Choroid plexus epithelial cell (primary cell): ENCODE measurements at places on chromosomes 2 and 18.

GRCh38 chr18:59915606-59916005, 15.8 kb downstream of the PMAIP1 start:
- no peak for DNase-seq

DNA sequence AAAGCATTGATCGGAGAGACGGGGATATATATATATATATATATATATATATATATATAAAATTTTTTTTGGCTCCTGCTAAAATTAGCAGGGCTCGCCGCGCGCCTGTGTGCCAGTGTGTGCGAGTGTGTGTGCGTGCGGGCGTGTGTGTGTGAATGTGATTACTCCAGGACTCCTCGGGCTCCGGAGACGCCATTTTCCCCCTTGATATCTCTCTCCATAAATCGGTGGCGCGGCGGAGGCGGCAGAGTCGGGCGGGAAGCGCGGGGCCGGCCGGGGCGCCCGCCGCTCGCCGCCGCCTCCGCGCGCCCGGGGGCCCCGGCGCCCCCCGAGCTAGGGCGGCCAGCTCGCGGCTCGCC, 795 bp upstream of the SETBP1 start:
- DNase-seq: peak; percentile 47

DNA sequence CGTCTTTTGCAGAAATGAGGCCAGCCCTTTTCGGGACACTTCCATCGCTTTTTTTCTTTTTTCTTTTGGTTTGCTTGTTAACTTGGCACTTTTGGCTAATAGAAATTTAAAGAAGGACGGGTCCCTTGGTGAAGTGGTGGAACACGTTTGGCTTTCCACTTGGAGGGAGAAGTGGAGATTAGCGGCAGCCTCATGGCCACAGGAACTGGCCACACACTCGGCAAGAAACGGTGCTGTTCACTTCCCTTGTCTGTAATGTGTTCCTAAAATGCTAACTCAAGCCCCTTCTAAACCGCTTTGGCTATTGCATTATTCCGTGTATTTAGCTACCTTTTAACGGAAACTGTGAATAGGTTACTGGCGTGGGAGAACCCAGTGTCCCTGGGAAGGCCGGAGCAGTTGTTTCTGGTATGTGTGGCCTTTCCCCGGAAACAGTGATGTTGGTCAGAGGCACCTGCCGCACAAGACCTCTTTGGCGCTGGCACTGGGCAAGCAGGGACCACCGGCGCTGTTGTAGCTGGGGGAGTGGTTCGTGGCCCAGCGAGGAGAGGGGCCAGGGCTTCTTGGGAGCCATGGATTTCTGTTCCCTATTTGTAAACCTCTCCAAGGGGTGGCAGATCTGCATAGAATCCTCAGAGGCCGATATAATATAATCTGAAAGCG, 981 bp downstream of the RAMP1 start:
- no peak for DNase-seq

- DNase-seq: peak; percentile 1
These were observed 437.6 kb downstream of the DLGAP1 start for GRCh38 chr18:4017480-4017879.

DNA sequence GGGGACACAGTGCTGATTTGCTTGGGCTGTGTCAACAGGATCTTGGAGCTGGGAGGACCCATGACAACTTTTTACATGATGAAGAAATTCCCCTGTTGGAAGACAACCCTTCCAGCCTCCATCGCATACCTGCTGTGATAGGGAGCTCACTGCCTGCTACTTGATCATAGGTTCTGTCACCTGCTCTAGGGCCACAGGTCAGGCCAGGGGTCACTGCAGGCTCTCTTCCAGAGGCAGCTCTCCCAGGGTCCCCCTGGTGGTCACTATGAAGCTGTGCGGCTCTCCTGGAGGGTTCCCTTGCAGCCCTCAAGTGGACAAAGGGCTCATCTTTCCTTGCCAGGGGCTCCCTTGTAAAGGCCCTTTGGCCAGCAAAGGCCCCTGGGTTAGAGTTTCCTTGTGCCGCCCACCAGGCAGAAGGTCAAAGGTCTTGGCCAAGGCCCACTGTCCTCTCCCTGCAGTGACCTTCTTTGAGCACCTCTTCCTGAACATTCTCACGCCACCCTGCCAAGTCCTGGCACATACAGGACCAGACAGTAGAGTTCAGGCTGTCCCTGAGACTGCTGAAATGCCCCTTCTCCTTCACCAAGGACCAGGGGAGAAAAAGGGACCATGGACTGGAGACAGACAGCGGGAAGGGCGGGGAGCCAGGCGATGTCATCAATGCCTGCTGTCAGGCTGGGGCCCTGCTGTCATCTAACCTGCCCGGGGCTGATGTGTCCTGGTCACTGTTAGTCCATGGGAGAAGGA, 345.1 kb downstream of the DYSF start:
- peak; percentile 59 for DNase-seq

DNA sequence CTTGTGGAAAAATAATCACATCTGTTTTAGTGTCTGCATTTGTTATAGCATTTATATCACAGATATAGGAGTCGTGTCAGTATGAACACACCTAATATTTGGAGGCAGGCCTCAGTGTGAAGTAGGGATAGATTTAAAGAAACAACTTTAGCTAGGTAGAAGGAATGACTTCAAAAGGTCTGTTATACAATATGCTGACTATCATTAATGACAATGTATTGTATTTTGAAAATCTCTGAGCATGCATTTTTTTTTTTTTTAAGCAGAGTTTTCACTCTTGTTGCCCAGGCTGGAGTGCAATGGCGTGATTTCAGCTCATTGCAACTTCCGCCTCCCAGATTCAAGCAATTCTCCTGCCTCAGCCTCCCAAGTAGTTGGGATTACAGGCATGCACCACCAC, 248.3 kb downstream of the EN1 start:
- no peak for DNase-seq

DNA sequence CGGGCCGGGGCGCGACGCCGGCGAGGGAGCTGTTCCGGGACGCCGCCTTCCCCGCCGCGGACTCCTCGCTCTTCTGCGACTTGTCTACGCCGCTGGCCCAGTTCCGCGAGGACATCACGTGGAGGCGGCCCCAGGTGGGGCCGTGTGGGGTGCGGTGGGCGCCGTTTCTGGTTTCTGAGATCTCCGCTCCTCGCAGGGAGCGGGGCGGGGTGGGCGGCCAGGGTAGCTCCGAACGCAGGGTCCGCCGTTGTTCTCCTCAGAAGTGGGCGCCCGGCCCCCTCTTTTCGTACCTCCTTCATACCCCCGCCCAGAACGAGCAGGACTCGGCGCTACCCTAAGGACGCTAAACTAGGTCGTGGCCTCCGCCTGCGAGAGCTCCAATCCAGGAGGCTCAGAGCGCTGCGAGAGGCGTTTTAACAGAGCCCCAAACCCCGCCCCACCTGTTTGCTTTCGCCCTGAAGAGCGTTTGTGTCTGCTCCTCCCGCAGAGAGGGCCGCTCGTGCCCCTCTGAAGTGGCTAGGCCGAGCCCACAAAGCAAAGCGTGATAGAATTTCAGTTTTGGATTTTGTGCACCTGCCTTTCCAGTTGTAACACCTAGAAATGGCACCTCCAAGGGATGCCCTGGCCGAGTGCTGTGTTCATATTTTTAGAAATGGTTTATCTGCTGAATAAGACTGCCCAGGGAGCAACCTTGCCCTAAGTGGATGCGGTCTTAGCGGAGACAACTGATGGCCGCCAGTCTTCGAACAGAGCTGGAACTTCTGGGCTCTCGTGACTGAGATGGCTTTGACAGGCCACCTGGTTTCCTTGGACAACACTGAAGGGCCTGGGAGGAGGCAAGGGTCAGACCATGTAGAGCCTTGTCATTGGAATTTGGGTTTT, 626 bp downstream of the CAPN10 start:
- no peak for DNase-seq

- no peak for DNase-seq
These were observed 91.1 kb downstream of the TPO start for GRCh38 chr2:1504311-1504750.

DNA sequence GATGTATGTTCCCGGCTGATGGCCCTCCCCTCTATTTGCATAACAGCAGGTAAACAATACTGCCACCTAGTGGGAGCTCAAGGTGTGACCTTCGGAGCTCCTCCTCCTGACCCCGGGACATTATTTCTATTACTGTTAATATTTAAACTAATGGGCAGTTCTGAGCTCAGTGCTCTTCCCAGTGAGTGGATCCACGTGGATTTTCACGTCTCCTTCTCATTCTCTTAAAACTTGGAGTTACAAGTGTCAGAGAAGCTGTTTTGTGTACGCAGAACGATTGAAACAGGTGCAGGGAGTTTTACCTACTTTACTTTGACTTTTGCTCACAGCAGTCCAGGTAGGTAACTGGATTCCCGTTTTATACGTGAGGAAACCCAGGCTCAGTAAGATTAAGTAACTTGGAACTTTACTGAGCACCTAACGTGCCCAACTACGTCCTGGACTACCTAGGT, 127.3 kb downstream of the PRKCE start:
- DNase-seq: peak; percentile 78

GRCh38 chr2:88214631-88215030, 44.5 kb downstream of the THNSL2 start:
- DNase-seq: no peak

- DNase-seq: no peak
These were observed 82.7 kb downstream of the MRO start for GRCh38 chr18:50737127-50737526.

GRCh38 chr2:83756219-83756618, 702.9 kb downstream of the SUCLG1 start:
- DNase-seq: no peak

DNA sequence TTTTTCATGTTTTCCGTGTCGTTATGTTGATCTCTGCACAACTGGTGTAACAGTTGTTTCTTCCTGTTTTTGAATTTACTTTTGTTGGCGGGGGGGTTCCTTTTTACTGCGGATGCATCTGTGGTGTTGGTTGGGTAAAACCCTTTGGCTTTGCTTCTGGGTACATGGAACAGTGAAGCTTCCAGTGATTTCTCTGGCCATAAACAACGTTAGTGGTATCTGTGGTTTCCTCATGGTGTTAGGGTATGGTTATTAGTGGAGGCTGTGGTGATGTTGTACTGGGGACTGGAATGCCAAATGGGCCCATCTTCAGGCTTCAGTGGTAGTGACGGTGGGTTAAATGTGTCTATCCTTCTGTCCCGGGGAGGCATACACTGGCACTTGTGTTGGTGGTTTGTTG, 285.4 kb upstream of the ZNF804A start:
- no peak for DNase-seq
